CD4-positive, alpha-beta T cell treated with Interleukin-17A for 4 hours (primary cell): ENCODE measurements at places on chromosomes 4 and X.

GRCh38 chrX:151039351-151039750, 56.2 kb downstream of the HMGB3 start:
- DNase-seq, result no peak

- DNase-seq, result no peak
Measured at GRCh38 chr4:89739311-89739988, 97.5 kb downstream of the SNCA start.

GRCh38 chrX:110425222-110426154, 66.8 kb downstream of the RTL9 start:
- no peak for DNase-seq

GRCh38 chrX:136493011-136493410, 4.4 kb upstream of the HTATSF1 start:
- no peak for DNase-seq

- DNase-seq, result no peak
Measured at GRCh38 chr4:1900087-1900433, 28.9 kb downstream of the NSD2 start.

DNA sequence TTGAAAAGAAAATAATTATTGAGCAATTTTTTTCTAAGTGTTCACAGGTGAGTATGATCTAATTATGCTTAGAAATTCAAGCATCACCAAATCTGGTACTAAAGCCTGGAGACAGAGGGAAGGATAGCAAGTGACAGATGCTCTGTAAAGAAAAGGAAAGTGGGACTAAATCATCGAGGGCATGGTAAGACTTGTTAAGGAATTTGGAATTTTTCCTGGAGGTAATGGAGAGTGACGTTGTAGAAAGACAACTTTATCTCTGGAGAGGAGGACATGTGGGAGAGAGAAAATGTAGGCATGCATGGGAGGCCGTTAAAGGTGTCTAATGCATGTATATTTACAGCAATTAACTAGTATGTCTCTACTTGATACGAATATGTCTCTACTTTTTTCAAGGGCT, 333.2 kb upstream of the ATOH1 start:
- DNase-seq, result no peak

DNA sequence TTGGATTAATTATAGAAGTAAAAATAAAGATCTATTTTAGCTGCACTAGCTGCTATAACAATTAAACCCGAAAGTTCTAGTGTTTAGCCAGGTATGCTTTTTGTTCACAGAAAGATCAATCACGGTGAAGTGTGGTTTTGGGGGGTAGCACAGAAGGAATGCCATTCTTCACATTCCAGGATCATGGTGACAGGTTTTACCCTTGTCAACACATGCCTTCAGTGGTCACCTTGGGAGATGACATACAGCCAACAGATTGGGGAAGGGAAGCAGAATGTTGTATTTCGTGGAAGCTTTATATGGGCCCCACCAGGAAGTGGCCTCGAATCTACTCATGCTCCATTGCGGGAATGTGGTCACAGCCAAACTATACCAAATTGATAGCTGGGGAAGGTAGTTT, 753.6 kb downstream of the RAPGEF2 start:
- DNase-seq, result no peak

DNA sequence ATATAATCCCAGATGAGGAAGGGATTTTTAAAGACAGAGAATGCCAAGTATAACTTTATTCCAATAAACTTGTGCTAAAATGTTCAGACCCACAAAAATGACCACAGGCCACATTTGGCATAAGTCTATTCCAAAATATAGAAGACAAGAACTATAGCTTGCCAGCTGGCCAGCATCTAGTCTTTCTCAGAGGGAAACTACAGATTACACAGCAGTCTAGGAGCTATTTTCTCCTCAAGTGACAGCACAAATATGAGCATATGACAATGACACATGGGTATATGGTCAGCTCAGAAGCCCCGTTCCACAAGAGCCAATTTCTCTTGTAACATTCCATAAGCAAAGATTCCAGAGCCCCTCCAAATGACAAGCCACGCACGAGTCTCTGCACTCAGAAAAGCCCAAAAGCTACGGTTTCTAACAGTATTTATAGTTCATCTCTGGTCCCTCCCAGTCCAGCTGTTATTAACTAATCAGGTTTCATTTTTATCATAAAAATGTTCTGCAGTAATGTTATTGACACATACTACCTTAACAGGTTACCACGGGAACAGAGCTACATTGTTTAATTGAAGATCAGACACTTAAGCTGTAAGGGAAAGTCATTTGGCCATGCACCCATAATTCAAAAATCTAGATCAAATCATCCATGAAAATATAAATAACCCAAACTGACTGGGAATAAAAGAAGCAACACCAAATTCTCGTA, 70.3 kb downstream of the RAB28 start:
- DNase-seq, result no peak

GRCh38 chr4:99754756-99755155, 61.9 kb upstream of the DAPP1 start:
- DNase-seq, result no peak

- DNase-seq, result no peak
Measured at GRCh38 chr4:11297627-11298026, 131.1 kb downstream of the HS3ST1 start.

DNA sequence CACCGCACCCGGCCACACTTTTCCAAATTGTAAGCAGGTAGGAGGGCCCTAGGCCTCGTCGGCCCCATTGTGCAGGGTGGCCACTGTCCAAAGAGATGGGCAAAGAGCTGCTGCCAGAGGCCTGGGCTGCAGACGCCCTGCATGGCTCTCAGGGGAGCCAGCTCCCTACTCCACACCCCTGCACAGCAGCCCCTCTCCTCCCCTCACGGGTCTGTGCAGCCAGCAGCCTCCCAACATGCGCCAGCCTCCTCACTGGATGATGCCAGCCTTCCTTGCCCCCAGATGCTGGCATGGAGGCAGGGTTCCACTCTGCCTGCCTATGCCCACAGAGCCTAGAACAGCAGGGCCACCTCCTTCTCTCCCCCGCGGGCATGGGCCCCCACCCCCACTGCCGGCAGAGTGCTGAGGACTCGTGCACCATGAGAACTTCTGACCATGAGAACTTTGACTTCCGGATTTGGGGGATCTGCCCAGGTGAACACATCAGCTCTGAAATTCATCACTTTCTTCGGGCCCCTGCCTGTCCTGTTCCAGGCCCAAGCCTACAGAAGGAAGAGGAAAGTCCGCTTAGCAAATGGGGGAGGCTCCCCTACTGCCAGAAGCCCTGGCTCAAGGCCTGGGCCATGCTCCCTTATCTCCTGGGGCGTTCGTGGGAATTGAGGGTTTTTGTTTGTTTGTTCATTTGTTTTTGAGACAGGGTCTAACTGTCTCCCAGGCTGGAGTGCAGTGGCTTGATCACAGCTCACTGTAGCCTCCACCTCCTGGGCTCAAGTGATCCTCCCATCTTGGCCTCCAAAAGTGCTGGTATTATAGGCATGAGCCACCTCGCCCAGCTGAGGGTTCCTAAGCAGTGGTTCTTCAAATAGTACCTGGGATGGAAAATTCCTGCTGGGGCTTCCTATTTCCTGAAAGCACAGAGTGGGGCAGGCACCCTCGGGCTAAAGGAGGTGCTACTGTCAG, 8.0 kb downstream of the IRAK1 start:
- no peak for DNase-seq

DNA sequence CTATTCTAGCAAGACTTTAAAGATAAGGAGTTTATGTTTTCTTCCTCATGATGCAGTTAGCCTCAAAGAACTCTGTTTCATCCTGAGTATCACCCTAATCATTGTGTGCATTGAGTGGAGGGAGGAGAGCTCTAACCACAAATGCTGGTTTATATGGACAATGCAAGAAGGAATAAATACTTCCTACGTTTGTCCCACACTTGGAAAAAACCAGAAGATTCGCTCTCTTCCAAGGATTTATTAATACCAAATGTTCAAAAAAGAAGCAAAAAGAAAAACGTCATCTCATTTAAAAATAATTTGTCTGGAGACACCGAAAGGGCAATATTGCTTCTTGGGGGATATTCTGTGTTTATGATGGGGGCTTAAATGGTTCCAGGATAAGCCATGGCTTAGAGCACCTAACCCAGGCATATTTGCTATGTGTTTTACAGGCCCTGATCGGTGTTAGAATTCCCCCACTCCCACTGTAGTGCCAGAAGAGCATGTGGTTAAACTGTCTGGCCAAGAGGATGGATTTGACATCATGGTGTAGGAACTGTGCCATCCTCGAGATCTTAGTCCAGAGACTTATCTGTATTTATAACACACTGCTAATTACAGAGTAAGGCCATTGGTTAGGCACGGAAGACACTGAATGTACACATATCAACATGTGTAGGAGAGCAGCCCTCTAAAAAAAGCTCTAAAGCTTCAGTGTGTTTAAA, 227.2 kb downstream of the ANK2 start:
- DNase-seq, result no peak

DNA sequence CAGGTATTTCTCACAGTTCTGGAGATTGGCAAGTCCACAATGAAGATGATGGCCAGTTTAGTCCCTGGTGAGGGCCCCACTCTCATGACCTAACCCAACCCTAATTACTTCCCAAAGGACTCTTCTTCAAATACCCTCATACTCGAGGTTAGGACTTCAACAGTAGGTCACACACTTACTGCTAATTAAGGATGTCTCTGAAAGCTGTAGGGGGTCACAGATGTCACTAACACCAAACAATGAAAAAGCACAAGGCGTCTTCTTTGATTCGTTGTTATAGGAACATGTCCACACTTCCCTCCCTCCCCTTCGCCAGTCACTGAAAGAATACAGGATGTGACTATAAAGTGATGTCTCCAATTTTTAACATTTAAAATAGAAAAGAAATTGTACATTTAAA, 309.7 kb downstream of the PACRGL start:
- DNase-seq, result no peak

DNA sequence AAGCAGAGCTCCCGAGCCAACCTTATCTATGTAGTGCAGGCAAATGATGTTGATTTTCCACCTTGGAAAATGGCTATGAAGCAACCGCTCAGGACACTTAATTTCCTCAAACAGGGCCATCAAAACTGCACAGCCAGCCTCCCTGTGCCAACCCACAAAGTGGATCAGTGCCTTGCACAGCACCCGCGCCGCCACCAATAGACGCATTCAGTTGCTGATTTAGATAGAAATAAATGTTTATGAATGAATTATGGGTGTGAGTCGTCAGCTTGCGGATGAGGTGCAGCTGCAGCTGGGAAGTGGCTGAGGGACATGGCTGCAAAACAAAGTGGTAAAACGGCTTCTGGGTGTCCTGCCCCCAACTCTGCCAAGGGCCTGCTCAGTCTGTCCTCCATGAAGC, 47.0 kb downstream of the SOD3 start:
- no peak for DNase-seq

GRCh38 chrX:131782646-131783045, 238.8 kb downstream of the OR13H1 start:
- no peak for DNase-seq

DNA sequence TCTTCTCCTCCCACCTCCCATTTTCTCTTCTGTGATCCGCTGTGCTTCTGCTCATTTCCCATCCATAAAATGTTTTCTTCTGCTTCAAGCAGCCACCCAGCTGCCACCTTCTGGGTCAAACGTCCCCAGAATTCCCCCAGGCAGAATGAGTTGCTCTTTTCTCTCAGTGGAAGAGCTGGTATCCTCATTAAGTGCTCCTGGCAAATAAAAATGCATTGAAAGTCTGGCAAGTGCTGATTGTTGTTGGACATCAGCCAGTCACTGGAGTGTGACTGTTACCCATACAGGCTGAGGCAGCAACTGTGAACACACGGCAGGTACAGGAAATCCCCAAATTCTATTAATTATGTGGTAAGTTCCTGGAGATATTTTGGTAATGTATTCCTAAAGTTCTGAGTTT, 52.6 kb downstream of the LIMCH1 start:
- DNase-seq, result no peak

GRCh38 chrX:378443-378842, 8.3 kb downstream of the PPP2R3B start:
- DNase-seq, result peak; percentile 21

DNA sequence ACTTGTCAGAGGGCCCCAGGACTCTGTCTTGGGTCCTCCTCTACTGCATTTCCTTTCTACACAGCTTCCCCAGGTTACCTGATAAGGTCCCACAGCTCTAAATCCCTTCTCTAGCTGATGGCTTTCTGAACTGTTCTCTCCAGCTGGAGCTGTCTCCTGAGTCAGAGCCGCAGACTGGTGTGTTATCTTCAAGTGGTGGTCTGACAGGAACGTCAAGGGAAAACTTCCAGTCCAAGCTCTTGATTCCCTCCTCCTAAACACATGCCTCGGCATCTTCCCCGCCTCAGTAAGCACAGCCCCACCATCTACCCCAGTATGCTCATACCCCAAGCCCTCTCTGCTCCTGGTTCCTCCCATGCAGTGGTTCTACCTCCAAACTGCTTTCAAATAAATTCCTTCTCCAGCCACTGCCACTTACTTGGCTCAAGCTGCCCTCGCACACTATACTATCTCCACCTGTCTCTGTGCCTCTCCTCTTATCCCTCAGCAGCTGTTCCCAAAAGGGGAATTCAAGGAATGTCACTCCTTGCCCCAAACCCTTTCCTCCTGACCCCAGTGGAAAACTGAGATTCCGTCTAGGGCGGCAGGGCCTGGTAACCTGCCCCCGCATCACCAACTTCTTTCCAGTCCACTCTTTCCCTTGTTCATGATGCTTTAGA, 17.2 kb upstream of the CENPU start:
- no peak for DNase-seq

- DNase-seq, result no peak
Measured at GRCh38 chr4:21757248-21757647, 191.3 kb downstream of the KCNIP4 start.

- DNase-seq, result no peak
Measured at GRCh38 chr4:101027721-101028120, 319.6 kb downstream of the PPP3CA start.

- no peak for DNase-seq
Measured at GRCh38 chrX:574830-575229, 55.8 kb upstream of the SHOX start.

DNA sequence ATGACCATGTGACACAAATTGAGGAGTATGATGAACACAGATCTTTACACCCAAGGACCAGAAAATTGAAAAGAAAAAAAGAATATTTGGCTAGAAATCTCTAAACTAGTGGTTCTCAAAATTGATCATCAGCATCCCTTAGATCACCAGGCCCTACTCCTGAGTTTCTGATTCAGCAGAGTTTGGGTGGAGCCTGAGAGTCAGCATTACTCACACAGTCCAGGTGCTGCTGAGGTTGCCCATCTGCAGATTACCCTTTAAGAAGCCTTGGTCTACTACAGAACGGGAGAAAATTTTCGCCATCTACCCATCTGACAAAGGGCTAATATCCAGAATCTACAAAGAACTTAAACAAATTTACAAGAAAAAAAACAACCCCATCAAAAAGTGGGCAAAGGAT, 182.8 kb downstream of the MOSPD2 start:
- DNase-seq, result no peak

DNA sequence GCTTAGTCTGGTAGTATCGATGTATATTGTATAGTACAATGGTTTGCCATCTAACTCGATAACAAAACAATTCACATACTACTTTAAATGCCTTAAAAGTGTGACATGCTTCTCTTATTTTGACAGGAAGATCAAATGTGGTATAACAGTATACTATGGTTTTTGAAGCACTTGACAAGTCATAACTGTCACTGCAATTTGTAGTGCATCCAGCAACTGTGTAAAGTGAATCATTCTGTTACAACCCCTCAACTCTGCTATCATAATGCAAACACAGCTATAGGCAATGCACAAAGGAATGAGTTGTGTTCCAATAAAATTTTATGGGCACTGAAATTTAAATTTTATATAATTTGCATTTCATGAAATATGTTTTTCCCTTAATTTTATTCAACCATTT, 14.0 kb downstream of the RAP1GDS1 start:
- DNase-seq, result no peak
